Activated effector memory CD4-positive, alpha-beta T cell treated with Interleukin-2 at 50 U/mL for 16 hours (primary cell): ENCODE measurements at places on chromosomes 12 and 14.

- no peak for DNase-seq
These were observed 33.2 kb downstream of the PIGH start for GRCh38 chr14:67566908-67567307.

DNA sequence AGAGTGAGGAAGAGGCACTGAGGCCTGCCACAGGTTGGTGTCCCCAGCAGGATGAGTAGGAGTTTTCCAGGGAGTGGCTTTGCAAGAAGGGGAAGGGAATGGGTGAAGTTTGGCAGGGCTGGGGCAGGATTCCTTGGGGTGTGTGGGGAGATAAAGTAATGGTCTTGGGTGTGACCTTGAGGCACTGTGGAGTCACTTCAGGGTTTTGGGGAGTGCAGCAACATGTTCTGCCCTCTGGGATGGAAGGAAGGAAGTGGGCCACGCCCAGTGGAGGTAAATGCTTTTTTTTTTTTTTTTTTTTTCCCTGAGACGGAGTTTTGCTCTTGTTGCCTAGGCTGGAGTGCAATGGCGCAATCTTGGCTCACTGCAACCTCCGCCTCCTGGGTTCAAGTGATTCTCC is 108.9 kb downstream of the ADCK1 start:
- no peak for DNase-seq

GRCh38 chr14:91957876-91958313 is 10.4 kb upstream of the FBLN5 start:
- no peak for DNase-seq

DNA sequence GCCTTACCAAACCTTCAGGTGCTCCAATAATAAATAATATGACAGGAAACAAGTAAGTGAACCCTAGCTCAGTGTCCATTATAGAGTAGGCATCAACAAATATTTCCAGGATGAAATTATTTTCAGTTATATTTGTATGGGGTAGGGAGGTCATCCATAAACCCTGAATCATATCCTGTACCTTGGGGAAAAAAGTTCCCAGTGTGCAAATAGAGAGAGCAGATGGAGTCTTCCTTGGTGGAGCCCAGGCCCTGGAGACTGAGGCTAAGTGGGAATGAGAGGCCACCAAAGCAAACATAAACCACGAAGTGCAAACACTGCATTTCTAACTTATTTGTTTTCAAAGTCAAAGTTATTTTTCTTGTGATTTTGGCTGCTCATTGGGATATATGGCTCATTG is 8.5 kb upstream of the ERP27 start:
- DNase-seq, result no peak

DNA sequence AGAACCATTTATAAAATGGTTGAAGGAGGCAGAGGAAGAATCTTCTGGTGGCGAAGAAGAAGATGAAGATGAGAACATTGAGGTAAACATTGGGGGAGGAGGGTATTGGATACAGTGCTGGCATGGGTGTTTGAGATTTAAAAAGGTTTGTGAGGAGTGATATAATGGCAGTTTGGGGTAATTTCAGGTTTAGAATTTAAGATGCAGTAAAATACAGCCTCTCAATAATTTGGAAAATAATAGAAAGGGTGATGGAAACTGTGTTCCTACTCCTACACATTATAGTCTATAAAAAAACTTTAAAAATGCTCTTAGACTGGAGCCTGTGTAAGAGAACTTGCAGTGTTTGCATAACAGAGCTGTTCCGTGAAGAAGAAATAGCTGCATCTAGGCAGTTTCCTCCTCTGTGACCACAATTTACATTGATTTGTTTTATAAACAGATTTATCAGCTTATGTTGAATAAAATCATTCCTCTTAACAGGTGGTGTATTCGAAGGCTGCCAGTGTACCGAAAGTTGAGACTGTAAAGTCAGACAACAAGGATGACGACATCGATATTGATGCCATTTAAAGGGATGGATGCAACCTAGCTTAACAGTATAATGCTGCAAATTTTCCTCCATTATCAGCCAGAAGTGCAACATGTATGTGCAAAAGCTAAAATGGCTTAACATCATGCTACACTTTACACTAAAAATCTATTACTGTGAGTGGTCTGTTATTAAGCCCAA is 6.6 kb downstream of the EIF5 start:
- DNase-seq, result no peak

GRCh38 chr14:51455041-51455835 is 196.5 kb upstream of the FRMD6 start:
- no peak for DNase-seq

- no peak for DNase-seq
These were observed 399.8 kb downstream of the SLC6A15 start for GRCh38 chr12:84512751-84513150.

DNA sequence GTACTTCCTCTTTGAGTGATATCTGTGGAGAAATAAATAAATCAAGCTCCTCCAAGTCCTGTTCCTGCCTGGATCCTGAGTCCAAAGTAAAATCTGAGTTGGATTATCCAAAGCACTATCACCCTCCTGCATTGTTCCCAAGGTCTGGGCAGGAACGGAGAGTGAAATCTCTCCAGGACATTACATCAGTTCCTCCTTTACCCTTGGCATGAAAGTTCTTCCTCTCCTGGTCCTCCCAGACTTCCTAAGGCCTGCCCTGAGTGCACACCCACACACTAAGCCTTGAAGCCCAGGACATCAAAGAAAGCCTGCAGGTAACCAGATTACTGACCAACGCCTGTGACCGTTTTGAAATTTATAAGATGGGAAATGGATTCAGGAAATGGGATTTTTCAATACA is 206.8 kb upstream of the BCL2L14 start:
- DNase-seq, result no peak

GRCh38 chr12:5272018-5272785 is 159.7 kb upstream of the NTF3 start:
- DNase-seq, result no peak

GRCh38 chr12:5403411-5403810 is 28.5 kb upstream of the NTF3 start:
- no peak for DNase-seq

GRCh38 chr12:88111074-88111652 is 30.7 kb downstream of the CEP290 start:
- no peak for DNase-seq

- DNase-seq, result no peak
These were observed 104.4 kb upstream of the PARP11 start for GRCh38 chr12:3977621-3978020.

GRCh38 chr12:54360717-54361456 is 3.4 kb downstream of the GPR84 start:
- DNase-seq, result peak; percentile 30

DNA sequence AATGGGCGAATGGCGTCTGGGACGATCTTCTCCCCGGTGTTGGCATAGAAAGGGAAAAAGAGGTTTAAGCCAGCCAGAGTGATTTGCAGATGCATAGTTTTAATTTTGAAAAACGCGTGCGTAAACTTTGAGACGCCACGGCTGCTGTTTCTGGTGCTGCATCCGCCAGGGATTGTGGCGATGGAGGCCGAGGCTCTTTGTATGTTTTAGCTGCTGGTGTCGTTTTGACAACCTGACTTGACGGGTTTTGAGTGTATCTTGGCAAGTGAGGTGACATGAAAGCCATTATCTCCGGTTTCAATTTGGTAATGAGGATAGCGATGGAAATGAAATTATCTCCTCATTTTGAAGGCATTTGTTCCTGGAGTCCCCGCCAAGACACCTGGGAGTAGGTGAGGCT is 1.6 kb downstream of the PTGDR start:
- DNase-seq, result no peak

DNA sequence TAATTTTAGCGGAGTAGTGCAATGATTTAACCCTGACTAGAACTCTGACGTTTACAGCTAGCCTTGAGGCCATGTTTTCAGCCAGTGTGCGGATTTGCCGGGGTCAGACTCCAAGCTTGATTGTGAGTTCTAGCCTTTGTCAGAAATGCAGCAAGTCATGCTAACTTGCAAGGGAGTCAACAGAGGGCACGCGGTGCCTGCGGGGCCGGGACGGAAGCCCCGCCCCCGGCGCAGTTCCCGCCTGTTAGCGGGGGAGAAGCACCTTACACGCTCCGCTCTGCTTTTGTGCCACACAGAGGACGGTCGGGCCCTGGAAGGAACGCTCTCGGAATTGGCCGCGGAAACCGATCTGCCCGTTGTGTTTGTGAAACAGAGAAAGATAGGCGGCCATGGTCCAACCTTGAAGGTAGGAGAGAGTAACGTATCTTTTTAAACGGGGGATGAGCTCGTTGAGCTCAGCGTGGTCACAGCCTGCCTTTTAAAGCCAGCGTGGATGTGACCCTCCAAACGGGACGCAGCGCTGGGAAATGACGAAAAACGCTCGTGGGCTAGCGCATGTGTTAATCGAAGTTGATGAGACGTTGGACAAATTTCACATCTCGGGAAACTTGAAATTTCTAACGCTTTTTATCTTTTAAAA is 14.8 kb upstream of the EID3 start:
- DNase-seq, result peak; percentile 77

DNA sequence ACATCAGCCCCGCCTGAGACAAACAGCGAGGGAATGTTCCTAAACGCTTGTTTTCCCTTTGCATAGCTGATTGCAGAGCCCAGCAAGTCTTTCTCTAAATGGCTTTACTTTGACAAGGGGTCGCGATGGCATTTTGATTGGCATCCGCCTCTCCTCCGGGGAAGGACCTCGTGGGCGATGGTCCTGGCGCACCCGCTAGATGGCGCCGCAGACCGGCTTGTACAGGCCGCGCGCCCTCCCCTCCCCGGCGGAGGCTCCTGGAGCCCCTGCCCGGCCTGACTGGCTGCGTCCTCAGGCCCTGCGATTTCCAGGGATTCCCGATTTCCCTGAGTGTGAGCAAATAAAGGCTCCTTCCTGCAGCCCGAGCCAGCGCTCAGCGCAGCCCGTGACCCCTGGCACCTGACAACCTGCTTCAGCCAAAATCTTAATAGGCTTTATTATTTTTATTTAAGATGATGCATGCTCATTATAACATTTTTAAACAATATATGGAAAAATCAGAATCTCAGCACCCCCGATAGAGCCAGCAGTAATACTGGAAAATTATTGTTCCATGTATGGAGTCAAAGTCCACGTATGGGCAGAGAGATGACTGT is 468.3 kb downstream of the AACS start:
- no peak for DNase-seq

DNA sequence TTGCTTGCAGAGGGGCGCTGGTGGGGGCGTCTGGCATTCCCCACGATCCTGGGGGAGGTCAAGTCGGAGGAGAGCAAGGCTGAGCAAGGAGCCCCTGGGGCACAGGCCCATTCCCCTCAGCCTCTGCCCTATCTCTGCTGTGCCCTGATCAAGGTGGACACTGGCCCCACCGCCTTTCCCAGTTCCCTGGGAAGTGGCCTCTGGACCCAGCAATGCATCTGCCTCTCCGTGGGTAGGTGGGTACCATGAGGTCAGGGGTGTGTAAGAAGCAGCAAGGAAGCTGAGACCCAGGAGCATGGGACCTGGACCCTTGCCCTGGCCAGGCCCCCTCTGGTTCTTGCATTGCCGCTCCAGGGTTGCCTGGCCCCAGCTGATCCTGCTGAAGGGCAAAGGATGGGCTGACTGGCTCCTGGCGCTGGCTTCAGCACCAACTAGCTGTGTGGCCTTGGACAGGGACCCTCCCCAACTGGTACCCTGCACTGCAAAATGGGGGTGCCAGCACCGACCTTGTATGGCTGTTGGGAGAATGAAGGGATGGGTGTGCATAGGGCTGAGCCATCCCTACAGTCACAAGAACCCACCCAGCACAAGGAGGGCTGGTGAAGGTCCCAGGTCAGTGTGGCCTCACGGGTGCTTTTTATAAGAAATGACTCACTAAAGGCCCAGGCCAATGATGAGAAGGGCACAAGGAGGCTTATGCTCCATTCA is 19.6 kb downstream of the SLC25A29 start:
- no peak for DNase-seq

DNA sequence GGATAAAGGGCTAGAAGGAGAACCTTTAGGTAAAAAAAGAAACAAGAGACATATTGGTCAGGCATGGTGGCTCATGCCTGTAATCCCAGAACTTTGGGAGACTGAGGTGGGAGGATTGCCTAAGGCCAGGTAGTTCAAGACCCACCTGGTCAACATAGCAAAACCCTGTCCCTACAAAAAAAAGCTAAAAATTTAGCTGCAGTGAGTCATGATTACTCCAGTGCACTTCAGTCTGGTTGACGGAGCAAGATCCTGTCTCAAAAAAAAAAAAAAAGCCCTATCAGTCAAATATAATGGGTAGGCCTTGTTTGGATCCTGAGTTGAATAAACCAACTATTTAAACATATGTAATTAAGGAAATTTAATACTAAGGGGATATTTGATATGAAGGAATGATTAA is 54.2 kb downstream of the PPP1R36 start:
- DNase-seq, result no peak

DNA sequence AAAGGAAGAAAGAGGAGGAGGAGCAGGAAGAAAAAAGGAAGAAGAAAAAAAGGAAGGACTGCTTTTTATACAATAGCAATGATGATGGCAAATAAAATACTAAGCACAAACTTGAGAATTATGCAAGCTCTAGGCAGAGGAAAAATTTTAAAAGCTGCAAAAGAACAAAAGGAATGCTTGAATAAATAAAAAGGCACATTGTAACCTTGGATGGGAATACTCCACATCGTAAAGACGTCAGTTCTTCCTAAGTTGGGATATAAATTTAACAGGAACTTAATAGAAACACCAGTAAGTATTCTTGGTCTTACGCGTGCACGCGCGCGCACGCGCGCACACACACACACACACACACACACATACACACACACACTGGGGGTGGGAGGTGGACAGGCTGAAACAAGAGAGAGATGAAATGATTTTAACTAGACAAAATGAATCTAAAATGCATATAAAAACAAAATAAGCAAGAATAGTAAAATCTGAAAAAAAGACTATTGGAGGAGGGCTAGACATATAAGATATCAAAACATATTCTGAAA is 43.0 kb downstream of the SERPINA3 start:
- DNase-seq, result no peak
